ENCODE measurements at places on chromosomes 16 and 17.

- DNase-seq = peak; percentile 33
Measured at GRCh38 chr17:2796164-2797125, at the start of gene RAP1GAP2. RAP1GAP2 (plus strand) TSS chr17:2796438; CDS start chr17:2796528, 90 bp downstream.

- DNase-seq = no peak
Measured at GRCh38 chr17:68820825-68821481, 134.2 kb downstream of the ABCA8 start.

GRCh38 chr16:85187447-85187846 is 75.2 kb upstream of the CIBAR2 start:
- no peak for DNase-seq

DNA sequence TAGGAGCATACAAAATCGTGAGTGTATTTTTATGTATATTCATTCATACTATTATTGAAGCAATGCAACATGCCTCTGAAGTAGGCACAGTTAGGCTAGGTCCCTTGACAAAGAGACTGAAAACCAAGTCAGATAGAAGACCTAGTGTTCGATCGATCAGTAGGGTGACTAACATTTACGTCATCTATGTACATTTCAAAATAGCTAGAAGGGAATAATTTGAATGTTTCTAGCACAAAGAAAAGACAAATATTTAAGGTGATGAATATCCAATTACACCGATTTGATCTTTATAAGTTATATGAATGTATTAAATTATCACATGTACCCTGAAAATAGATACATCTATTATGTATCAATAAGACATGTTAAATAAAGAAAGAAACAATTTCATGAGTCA is 610.1 kb downstream of the TOX3 start:
- no peak for DNase-seq

GRCh38 chr16:20301840-20302239 is 25.5 kb downstream of the GP2 start:
- no peak for DNase-seq

- DNase-seq = no peak
Measured at GRCh38 chr17:51165680-51166197, 472 bp upstream of the NME2 start.

GRCh38 chr16:67555795-67556212 is 6.5 kb upstream of the CTCF start:
- no peak for DNase-seq

DNA sequence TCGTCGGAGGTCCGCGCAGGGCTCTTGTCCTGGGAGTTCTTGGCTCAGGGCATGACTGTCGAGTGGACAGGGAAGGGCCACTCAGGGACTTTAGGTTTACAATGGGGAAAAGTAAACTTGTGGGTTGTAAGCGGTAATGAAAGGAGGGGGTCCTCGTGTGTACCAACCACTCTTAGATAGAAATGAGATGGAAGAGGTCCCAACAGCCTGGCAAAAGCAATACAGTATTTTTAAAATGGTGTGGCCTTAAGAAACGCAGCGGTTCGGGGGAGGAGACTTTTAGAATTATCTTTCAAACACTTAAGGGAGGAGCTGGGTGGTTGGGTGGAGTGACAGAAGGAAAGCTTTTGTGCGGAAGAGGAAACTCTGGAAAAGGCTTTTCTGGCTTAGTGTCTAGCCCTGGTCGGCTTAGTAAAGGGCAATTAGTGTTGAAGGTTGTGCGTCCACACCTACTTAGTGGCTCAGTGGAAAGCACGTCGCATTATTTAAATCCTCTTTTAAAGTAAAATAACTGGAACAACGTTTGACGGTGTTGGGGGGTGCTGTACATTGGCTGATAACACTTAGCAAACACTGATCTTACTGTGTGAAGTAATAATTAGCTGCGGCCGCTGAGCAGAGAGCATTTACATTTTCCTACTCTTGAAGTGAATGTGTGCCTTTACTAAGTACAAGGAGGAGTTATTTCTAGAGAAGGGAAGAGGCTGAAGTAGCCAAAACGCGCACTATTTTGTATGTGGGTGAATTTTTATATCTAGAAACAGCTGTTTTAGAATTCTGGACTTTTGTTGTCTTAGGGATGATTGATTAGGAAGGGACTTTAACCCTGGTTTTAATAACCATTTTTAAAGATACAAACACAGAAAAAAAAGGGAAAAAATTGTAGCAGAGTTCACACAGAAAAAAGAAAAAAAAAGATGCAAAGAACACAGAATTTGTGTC is 1.0 kb downstream of the WSB1 start:
- peak; percentile 58 for DNase-seq

DNA sequence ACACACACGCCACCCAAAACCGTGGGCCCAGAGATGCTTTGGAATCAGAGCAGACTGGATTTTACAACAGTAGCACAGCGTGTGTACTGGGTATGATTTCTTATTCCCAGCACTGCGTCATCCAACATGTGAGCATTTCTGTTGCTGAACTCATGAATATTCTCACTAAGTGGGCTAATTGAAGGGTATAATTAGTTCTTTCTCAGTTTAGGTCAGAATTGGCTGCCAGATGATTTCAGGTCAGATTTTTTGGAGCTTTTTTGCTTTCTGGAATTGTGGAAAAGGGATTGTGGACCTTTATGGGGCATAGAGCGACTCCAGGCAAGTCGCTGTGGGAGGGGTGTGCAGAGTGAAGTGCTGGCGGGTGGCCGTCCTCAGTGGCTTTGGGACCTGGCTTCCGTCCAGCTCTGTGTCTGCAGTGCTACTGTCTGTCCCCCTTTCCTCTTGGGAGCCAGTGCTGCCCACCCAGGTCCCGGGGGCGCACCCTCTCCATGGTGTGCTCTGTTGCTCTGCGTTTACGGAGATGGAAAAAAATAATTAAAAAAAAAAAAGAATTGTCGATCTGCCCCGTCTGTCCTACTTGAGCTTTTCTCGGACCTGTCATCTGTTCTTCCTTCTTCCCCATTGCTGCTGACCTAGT is 25.0 kb downstream of the FOXK2 start:
- peak; percentile 55 for DNase-seq

DNA sequence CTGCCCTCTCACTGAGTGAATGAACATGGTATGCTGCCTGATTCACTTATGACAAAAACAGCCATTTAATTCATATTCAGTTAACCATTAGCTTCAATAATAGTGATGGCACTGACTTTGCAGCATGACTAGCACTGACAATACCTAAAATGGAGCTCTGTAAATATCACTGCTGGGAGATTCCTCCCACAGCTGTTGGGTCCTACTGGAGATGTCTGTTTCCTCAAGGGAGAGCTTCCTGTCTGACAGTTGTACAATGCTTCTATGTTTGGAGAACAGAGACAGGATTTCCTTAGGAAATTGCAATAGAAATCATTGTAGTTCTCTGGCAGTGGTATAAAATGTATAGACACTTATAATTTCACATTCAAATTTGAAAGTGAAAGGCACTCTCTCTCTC is 695.9 kb upstream of the CDH8 start:
- DNase-seq = no peak
